Amygdala (tissue), 56 donors: ENCODE measurements at places on chromosomes 11 and 22.

- DNase-seq = no peak
Measured at GRCh38 chr22:29216011-29216872, 10.5 kb downstream of the EMID1 start.

- DNase-seq = no peak
Measured at GRCh38 chr11:122144752-122145151, 28.7 kb upstream of the BLID start.

GRCh38 chr11:72939031-72939430, 124.8 kb downstream of the ATG16L2 start:
- no peak for DNase-seq

GRCh38 chr11:81342966-81343365, 1390.7 kb downstream of the FAM181B start:
- DNase-seq = no peak

DNA sequence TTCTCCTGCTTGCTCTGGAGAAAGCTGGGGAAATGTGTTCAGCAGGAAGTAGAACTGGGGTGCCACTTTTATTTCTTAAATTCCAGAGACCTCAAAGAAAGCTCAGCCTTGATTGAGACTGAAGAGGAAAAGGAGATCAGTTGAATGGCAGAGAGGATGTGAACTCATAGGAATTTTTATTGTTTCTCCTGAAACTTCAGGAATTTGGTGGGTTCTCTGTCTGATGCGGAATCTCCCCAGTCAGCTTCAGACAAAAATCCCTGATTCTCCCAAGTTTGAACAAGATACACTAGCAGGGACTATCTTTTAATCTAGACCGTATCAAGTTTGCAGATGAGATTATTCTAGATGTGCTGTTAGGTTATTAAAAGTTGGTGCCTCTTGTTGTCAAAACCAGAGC, 23.0 kb downstream of the EHF start:
- DNase-seq = no peak

GRCh38 chr22:17990147-17990546, 34.2 kb downstream of the MICAL3 start:
- no peak for DNase-seq

DNA sequence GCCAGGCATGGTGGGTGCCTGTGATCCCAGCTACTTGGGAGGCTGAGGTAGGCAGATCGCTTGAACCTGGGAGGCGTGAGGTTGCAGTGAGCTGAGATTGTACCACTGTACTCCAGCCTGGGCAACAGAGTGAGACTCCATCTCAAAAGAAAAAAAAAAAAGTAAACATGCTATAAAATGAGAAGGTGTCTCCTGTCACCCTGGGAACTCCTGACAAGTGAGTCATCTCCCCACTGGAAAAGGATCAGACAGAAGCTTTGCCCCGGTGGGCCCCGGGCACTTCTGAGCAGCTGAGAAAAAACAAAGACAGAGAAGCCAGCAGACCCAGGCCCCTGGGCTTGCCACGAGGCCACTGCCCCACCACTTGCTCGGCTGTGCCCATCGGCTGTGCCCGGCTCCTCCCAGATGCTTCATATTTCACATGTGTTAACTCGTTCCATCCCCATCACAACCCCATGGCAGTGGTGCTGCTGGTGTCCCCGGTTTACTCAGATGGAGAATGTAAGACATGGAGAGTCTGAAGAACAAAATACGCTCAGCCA, 22.3 kb downstream of the TTLL1 start:
- DNase-seq = no peak

DNA sequence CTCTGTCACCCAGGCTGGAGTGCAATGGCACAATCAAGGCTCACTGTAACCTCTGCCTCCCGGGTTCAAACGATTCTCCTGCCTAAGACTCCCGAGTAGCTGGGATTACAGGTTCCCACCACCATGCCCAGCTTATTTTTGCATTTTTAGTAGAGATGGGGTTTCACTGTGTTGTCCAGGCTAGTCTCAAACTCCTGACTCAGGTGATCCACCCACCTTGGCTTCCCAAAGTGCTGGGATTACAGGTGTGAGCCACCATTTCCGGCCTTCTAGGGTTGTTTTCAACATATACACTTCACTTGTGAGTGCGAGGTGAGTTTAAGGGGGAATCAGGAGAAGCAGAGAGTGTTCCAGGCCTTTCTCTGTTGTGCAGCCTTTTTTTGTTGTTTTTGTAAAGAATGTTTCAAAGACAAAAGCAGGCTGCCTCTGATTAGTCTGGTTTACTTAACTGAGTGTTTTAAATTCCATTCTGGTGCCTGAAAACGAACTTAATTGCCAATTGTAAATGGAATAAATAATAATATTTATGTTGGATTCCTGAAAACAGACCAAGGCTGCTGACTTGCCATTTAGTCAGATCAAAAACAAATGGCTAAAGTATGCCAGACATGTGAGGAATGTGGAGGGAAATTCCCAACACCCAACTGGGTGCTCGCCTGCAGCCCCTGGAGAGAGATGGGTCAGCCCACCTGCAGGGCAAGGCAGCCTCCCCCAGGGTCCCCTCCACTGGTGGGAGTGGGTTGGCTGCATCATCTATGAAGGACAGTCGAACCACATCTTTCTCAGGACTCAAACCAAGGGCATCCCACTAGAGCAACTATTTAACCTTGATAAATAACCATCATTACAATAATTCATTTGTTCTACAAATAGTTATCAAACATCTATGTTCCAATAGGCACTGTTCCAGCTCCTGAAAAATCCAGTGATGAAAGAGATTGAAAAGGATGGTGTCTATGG, 4.6 kb upstream of the RANGAP1 start:
- DNase-seq = no peak

DNA sequence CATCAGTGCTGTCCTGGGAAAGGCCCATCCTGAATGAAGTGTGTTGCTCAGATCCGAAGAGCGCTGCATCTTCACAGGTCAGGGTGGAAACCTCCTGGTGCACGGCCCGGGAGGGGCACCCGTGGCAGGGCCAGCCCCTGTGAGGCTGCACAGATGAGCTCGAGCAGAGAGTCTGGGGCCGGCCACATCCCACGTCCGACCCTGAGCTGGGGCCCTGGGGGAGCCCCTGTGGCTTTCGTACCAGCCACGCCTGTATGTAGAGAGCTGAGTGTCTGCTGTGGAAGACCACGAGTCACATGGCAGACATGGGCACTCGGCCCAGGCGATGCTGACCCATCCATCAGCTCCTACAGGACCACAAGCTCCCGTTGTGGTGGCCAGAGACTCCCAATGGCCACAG, 24.9 kb upstream of the SEPTIN5 start:
- no peak for DNase-seq

DNA sequence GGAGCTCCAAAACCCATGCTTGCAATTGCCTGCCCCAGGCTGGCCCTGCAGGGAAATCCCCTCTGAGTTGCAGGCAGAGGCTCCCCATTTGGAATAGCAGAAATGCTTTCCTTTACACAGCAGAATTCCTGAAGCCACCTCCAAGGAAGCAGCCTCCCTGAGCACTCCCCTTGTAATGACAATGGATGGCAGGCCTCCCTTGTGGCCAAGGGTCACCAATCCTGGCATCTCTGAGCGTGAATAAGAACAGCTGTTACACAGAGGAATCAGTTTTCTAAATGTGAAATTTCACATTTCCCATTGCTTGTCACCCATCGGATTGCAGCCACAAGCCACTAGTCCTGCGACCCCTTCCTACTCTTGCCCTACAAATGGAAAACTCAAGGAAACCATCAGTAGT, 107.6 kb downstream of the GALNT18 start:
- DNase-seq = no peak

DNA sequence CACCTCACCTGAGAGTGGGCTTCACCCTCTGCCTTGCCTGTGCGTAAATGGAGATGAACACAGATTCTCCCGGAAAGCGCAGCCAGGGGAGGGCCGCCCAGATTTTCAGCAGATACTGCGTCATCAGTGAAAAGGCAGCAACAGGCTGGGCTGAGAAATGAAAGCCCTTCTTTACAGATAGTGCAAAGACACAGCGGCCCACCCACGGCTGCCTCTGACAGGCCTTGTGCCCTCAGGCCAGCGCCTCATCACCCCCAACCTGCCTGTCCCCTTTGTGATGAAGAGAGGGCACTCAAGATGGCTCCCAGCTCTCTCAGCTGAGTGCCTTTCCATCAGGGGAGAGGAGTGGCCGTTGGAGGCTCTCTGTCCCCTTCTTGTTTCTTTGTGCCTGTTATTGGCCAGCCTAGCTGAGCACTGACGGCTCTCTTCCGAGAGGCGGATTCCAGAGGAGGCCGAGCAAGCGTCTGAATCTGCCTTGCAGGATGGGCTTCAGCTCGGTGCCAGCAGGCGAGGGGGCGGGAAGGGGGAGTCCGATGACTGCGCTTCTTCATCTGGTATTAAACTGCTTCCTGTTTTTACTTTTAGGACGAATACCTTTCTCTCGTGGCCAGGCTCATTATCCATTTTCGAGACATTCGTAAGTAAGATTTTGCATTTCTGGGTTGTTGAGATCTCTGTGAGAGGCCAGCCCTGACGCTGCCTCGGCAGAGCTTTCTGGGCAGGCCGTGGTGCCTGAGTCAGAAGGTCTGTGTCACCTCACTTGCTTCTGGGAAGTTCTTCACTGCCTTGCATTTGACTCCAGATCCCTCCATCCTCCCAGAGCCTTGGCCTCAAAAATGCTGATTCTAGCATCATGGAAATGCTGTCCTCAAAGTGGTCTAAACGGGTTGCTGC, 43.7 kb downstream of the MED15 start:
- peak; percentile 64 for DNase-seq

DNA sequence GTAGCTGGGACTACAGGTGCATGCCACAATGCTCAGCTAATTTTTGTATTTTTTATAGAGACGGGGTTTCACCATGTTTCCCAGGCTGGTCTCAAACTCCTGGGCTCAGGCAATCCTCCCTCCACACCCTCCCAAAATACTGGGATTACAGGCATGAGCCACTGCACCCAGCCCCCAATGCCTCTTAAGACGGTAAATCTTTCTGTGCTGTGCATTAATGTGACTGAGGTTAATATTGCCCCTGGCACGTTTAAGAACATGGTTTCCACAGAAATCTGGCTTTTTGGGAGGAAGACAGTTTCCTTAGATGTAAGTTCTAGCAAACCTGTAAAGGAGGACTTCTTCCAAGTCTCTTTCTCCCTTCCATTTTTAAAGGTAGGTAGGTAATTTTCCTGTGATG, 6.1 kb upstream of the HORMAD2 start:
- DNase-seq = no peak

DNA sequence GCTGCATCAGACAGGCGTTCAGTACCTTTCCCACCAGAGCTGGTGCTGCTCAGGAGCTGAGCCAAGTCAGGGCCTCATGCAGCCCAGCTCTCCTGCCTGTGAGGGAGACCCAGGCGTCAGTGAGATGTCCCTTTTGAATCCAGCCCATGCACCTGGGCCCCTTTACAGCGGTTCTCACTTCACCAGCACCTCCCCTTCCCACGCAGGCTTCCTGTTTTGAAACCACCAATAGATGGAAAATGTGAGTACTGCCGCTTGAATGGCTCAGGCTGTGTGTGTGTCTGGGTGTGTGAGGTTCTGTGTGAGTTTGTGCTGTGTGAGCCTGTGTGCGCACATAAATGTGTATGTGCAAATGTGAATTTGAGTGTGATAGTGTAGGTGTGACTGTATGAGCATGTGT, 88.4 kb downstream of the UBASH3B start:
- no peak for DNase-seq
